ENCODE measurements at places on chromosomes 2 and 18.

- no peak for DNase-seq
Measured at GRCh38 chr2:171811245-171811628, 82.8 kb downstream of the SLC25A12 start.

DNA sequence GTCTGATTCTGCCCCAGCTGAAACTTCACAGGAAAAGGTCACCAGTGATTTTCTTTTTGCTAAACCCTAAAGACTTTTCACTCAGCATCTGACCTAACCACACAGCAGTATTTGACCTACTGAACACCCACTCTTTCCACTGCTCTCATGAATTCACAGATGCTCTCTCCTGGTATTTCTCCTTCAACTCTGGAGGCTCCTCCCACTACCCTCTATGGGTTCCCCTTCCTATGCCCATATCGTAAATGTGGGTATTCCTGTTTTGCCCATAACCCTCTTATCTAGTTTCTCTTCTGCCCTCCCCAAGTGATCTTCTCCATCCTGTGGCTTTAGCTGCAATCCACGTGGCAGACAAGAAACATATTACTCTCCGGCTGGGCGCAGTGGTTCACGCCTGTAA lies 7.6 kb downstream of the PLEKHM3 start:
- DNase-seq: no peak

- DNase-seq: peak; percentile 38
Measured at GRCh38 chr2:85763831-85764230, 10.0 kb downstream of the ATOH8 start.

DNA sequence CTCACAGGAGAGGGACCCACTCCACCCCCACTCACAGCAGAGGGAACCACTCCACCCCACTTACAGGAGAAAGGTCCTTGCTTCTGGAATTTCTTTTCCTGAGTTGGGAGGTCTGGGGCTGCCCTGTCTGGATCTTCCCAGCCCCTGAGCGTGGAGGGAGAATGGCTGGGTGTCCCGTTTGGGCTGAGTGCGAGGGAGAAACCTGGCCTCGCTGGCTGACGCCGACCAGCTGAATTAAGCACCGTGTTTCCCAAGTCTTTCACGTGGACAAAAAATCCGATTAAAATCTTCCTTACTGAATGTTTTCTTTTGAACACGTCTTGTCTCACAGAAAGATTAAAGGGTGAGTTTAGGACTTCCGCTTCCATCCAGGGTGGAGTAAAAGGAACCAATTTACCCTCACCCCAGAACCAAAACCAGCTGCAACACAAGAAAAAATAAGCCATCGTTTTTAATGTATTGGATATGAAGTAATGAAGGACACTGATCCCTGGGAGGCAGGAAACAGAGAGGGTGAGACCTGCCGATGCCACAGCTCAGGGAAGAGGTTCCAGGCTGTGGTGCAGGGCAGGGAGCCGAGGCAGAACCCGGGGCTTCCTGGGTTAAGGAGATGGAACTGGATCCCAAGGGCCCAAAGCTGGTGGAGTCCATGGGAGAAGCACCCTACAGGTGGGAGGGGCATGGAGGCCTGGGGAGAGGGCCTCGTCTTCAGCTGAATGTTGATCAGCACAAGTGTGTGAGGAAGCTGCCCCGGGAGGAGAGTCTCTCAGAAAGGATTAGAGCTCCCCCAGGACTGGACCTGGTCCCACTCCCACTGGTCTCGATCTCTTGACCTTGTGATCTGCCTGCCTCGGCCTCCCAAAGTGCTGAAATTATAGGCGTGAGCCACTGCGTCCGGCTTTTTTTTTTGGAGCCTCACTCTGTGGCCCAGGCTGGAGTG lies 60.3 kb downstream of the RTP5 start:
- no peak for DNase-seq

GRCh38 chr2:230542751-230543150 lies 126.8 kb downstream of the SP100 start:
- DNase-seq: no peak

DNA sequence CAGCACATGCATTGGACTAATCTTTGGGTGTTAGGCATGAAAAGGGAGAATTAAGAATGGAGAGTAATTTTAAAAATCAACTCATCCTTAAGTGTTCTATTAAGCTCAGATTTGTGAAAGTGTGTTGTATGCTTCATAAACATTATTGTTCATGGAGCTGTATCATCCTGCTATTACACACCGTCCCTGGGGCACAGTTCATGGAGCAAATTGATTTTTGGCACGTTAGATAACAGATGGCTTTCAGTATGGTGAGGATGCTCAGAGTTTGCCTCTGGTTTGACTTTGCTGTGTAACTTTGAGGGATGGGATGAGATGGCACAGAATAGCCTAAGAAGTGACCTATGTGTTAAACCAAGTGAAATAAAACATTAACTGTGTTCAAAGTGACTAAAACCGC lies 97.1 kb downstream of the MGAT5 start:
- no peak for DNase-seq

DNA sequence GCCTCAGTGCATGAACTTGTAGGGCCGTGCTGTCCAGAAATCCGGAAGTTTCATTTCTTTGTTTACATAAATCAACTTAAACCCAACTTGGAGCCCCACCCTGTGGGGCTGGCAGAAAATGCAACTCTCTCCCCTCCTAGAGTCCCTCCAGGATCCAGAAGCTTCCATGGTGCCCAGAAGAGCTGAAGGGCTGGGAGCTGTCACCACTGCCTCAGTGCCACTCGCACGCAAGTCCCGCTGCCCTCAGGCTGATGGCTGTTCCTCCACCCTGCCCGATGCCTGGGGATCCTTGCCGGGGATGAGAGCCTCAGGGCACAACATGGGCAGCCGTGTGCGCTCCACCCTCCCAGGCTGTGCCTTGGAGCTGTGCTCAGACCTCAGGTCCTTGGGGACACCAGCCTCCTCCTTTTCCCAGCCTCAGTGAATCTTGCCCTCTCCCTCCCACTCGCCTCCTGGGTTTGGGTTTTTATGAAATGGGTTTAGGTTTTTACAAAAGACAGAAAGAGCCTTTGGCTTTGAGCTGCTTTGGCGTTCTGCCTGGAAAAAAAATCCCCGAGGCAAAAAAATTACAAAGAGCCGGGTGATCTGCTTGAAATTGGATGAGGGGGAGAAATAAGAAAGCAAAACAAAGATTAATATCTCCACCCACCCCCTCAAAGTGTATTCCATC lies 155.2 kb downstream of the TWIST2 start:
- DNase-seq: no peak

DNA sequence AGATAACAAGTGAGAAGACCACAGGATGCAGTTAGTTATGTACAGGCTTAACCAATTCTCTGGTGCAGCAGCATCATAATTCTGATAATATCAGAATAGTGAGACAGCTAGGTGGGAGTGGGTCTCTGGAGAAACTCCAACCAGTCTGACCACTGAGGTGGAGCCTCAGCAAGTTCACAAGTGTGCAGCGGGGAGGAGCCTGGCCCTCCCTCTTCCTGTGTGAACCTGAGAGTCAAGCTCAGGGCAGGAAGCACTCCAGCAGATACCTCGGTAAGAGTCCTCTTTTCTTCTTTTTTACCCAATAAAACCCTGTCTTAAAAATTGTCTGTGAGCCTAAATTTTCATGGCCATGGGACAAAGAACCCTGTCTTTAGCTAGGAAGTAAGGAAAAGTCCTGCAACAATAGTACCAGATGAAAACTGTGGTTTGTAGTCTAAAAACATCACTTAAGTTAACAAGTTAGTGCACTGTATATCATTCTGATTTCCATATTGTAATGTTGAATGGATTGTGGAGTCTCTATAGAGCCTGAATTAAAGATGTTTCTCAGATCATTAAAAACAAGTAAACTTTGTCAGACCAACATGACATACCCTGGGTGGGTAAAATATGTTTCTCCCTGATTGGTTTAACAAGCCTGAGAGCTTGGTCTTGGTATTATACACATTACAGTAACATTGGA lies 370.8 kb downstream of the TMEM182 start:
- no peak for DNase-seq

DNA sequence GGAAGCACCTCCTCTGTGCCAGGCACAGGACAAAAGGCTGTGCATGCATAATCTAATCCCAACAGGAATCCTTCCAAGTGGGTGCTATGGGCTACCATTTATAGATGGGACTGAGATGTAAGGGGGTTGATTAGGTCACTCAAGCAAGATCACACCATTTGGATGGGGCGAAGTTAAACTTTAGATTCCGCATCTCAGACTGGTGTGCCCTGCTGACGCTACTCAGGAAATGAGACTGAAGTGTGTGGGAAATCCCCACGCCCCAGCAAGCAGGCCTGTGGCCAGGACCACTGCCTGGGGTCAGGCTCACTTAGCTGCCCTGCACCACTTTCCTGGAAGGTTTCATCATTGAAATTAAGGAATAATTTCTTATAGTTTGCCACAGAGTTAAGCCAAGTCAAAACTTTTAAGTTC lies 70.5 kb upstream of the PPP1CB start:
- no peak for DNase-seq

GRCh38 chr2:158917121-158917520 lies 51.3 kb upstream of the TANC1 start:
- no peak for DNase-seq

GRCh38 chr18:55543130-55543704 lies 44.8 kb downstream of the TCF4 start:
- no peak for DNase-seq

DNA sequence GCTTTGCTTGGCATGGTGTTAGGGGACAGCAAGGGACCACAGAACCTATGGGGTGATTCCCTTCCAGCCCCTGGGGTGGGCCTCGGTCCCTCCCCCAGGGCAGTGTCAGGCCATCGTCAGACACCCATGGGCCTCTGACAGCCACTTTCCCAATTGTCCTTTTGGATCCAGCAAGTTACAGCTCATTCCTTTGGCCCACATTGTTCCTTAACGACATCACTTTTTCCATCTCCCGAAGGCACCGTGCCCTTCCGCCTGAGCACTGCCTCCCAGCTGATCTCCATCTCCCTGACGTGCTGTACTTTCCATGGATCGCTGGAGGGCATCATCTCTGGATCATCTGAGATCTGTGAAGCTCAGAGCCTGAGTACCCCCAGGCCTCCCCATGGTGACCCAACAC lies 10.4 kb upstream of the KCNK3 start:
- DNase-seq: no peak

- no peak for DNase-seq
Measured at GRCh38 chr2:7573166-7573825, 656.1 kb downstream of the RNF144A start.

DNA sequence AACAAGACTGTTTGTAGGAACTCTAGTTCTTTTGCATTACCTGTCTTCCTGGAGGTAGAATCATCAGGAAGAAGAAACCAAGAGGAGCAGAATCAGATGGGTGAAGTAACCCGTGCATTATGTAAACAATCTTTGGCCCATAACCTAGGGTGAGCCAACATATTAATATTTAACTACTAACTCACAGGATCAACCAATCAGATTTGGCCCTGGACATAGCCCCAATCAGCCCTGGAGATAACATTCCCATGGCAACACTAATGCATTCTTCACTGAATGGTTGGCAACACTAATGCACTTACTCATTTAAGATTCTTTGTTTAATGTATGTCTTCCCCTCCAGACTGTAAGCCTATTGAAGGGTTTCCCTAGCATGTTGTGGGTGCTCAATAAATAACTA lies 72.0 kb upstream of the CTAGE1 start:
- no peak for DNase-seq

- no peak for DNase-seq
Measured at GRCh38 chr18:50654658-50655550, 95.0 kb downstream of the MAPK4 start.

- no peak for DNase-seq
Measured at GRCh38 chr2:42049221-42050009, 1.6 kb downstream of the PKDCC start.

- DNase-seq: no peak
Measured at GRCh38 chr18:293536-293935, 25.7 kb upstream of the THOC1 start.

- no peak for DNase-seq
Measured at GRCh38 chr2:160349306-160349705, 144.3 kb downstream of the RBMS1 start.

- DNase-seq: no peak
Measured at GRCh38 chr2:57892920-57893319, 153.7 kb upstream of the VRK2 start.

DNA sequence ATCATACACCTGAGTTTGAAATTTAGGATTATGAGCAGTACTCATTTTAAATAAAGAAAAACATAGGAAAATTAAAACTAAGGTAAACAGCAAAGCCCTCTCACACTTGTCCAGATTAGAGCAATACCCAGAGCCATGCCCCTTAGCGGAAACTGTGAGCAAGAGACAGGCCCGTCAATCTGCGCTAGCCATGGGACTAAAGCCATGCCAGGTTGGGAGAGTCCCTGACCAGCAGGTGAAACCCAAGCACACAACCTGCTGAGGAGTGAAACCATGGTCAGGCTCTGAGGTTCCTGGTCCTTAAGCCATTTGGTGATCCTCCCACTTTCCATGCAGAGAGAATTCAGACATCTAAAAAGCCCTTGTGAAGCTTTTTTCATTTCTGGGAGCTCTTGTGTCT lies 494.3 kb downstream of the STK39 start:
- no peak for DNase-seq

DNA sequence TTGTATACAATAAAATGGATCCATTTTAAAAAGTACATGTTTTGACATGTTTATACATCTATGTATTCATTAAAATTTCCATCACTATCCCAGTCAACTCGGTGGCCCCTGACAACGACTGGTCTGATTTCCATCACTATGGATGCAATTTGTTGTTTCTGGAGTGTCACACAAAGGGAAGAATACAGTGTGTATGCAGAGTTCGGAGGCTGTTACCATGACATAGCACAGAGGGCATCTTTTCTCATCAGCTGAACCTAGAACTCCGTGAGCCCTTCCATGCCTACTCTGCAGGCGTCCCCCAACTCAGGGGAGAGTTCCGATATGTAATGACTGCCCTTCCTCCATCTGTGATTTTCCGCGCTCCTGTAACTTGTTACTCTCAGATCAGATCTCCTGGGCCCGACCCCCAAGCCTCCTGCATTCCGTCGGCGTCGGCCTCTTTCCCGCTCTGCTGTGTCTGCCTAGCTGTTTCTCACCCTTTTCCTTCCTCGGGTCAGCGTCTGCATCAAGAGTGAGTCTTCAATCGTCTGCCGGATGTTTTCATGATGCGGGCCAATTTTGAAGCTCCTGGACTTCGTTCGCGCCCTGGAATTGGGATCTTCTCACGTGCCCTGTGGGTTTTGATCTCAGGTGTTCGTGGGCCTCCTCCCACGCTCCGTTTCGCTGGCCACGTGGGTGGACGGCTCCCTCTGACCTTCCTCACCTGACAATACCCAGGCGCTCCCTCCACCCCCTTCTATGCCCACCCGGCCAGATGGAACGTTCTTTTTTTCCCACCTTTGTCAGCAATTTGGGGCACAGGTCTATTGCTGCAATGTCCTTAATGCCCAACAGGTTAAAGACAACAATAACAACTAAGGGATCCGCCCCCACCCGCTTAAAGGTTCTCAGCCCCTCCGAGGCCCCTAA lies 161.0 kb downstream of the TWIST2 start:
- no peak for DNase-seq

Measured in SHP77 (cell line).